HCT116 (cell line): ENCODE measurements at places on chromosomes 3 and 15.

GRCh38 chr3:48128774-48129173 lies 59.4 kb downstream of the CDC25A start:
- no peak for DNase-seq

DNA sequence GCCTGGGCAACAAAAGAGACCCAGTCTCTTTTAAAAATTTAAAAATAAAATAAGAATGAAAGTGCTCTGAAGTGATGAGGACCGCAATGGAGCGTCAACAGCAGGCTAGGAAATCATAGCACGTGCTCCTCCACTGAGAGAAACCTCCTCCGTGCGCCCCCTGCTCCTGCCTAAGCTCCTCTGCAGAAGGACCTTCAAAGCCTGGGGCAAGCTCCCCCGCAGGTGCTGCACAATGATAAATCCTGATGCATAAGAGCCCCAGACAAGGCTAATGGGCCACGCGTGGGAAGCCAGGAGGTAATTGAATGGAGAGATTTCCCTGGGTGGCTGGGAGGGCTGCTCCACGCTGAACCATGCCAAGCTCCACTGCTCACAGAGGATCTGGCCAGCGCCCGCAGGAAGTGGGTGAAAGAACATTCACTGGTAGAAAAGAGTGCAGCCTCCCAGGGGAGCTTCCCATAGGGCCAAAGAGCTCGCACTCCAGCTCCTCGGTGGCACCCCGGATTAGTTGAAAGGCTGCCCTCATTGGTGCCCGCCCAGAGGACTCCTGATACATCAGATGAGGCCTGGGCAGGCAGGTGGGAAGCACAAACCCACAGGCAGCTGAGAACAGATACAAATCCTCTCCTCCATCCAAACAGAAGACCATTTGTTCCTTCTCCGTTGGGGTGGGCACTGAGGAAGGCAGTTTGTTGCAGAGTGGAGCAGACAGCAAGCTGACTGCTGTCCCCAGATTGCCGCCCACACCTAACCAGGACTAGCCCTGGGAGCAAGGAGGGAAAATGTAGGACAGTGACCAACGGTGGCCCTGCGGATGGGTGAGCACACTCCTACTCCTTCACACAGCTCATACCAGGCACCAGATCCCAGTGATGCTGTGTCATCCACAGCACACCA lies 52.5 kb downstream of the CPN2 start:
- DNase-seq, result no peak

GRCh38 chr15:72540606-72541237 lies 66.6 kb downstream of the ARIH1 start:
- DNase-seq, result peak; percentile 2

- DNase-seq, result no peak
Observed at GRCh38 chr3:179416681-179417080, 34.6 kb downstream of the GNB4 start.

GRCh38 chr3:53496392-53496670 lies 1.9 kb downstream of the CACNA1D start:
- no peak for DNase-seq

DNA sequence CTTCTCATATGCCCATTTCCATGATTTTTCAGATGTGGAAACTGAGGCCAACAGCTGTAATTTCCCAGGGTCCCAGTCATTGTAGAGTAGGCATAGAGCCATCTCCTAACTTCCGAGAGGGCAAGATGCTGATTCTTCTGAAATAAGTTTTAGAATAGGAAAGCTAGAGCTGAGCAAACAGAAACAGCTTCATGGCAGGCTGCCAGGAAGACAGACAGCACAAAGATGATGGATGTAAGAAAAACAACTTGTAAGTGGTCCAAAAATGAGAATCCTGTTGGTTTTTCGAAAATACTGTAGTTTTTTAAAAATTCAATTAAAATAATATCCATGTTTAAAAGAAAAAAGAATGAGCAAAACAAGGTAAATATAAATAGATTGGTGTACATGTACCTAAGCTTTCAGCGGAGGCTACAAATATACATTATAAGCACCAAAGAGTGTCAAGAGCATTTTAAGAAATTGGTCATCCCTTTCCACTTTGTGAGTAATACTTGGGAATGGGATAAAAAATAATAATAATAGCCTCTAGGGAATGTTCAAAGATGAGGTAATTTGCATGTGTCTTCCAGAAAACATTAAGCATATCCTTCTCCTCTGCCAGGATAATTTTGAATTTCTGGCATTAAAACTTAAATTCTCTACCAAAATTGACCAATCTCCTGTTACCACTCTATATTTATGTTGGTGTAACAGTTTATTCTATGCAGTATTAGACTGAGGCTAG lies 406.6 kb downstream of the MECOM start:
- DNase-seq, result no peak

DNA sequence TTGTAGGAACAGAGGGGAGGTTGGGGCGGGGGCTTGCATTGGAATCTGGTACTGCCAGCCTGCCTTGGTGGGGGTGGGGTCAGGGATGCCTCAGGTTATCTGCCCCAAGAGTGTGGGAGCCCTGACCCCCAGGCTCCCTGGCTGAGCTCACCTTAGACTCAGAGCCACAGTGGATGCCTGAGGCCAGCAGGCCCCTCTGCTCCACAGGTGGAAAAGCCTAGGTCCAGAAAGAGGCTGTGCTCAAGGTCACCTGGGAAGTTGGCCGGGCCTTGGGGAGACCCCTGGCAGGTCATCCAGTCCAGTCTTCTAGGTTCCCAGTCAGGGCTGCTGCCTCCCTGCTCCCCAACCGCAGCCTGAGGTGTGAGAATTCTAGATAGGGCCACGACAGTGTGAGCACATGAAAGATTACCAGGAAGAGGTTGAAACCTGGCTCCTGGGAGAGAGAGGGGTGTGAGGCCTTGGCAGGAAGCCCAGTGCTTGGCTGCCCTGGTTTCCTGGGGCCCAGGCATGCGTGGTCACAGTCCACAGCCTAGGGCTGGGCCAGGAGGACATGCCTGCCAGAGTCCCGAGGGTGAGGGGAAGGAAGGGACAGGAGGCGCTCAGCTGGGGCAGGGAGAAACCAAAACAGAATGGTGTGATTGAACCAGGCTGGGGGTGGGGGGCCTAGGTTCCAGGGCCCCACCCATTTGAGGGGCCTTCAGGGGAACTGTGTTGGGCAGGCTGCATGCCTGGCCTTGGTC lies 4.9 kb downstream of the HDAC11 start:
- peak; percentile 52 for DNase-seq

- DNase-seq, result no peak
Observed at GRCh38 chr15:65020419-65020818, 9.0 kb downstream of the MTFMT start.

DNA sequence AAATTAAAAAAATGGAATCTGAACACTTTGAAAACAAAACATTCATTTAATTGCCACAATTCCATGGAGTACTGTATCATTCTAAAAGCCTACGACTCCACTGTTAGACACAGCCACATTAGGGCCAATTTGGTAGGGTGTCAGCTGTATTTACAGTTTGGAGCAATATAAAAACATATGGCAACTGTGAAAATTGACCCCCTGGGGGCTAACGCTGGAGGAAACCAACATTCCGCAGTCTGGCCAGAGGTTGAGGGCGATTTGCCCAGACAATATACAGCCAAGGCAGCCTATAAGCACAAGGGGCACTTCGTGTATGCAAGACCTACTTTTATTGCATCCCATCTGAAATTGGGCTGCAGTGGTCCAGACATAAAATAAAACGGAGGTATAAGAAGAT lies 476.5 kb upstream of the WNT5A start:
- DNase-seq, result no peak

DNA sequence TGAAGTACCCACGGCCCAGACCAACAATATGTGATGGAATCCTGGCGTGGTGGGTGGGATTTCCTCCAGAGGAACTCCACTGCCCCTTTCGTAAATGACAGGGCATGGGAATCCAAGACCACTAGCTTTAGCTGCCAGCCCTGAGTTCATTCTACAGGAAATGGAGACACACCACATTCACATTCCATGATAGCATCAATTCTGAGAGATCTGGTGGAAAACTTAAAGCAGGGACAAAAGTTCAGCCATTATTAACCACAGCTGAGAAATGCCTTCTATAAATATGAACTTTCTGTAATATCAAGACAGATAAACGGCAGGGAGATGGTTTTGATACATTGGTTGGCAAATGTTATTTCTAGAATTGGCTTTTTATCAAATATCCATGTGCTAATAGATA lies 98.2 kb downstream of the FBN1 start:
- no peak for DNase-seq

DNA sequence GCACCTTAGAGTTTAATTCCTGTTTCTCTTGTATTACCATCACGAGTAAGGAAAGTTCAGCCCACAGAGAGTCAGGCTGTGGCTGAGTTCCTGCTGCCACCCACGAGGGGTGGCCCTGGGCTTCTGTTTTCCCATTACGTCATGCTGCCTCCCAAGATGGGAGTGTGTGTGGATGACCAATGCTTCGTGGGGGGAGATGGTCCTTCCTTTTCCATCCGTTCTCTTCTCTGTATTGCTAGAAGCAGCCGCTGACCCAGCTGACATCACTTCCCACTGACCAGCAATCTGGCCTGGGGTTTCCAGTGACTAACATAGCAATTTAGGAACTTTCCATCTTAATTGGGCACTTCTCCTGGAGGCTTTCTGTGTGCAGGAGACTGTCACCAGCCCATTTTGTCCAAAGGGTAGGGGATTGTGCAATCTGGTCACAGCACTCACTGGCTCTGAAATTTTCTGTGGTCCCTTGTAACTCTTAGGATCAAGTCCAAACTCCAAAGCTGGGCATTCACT lies 9.3 kb downstream of the IRAK2 start:
- no peak for DNase-seq
